NCI-H774 (cell line): ENCODE measurements at places on chromosomes 6 and 20.
A peak's percentile ranks its signal among the peaks of the same experiment; 100 is the strongest.

GRCh38 chr6:215335-216034 lies 76.8 kb upstream of the DUSP22 start:
- DNase-seq = no peak

- no peak for DNase-seq
Measured at GRCh38 chr6:21271428-21272155, 322.0 kb upstream of the SOX4 start.

GRCh38 chr20:17562804-17563305 lies 7.0 kb upstream of the DSTN start:
- DNase-seq = no peak

GRCh38 chr20:1302685-1303541 lies 26.0 kb downstream of the SDCBP2 start:
- no peak for DNase-seq

DNA sequence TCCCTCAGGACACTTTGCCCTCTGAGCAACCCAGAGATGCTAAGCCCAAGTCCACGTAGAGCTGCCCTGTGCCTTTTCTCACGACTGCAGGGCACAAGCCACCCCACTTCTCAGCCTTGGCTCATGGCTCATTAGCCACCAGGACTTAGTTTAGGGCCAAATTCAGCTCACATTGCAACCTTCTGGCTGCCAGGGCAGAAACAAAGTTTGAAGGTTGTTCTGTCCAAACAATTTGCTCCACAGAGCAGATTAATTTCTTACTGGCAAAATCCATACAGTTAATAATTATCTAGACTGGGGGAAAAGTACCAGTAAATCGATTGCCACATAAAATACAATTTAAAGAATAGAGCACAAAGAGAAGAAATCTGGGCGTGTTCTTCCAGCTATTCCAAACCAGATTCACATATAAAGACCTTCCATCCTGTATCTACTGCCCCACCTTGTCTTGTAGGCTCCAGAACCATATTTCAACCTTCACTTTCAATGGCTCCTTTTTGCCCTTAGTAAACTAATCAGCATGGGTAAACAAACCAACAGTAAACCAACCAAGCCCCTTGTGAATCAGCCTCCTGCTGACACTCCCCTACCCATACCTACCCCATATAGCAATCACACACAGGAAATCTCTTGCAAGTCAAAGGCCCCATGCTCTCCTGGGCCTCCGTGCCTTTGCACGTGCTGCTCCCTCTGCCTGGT lies 101.9 kb downstream of the QRSL1 start:
- no peak for DNase-seq

DNA sequence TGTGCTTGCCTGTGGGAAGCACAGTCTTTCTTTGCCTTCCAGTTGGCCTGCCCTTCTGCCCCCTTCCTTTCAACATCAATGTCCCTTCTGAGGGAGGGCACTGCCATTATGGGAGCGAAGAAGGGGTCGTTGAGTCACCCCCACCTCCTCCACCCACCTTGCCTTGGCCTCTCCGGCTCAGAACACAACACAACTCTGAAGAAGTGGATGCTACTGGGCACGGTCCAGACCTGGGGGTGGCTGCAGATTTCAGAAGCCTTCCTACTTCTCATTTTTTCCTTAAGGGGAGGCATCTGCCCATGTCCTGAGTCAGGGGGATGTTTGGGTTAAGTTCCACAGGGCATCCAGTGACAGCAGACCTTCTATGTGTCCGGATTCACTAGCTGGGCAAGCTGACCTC lies 72.1 kb downstream of the GFOD1 start:
- no peak for DNase-seq

GRCh38 chr20:45971675-45972499 lies at the start of gene ZNF335:
ZNF335 (minus strand) TSS chr20:45972203; CDS start chr20:45971410, 793 bp downstream.
- DNase-seq = peak; percentile 92

DNA sequence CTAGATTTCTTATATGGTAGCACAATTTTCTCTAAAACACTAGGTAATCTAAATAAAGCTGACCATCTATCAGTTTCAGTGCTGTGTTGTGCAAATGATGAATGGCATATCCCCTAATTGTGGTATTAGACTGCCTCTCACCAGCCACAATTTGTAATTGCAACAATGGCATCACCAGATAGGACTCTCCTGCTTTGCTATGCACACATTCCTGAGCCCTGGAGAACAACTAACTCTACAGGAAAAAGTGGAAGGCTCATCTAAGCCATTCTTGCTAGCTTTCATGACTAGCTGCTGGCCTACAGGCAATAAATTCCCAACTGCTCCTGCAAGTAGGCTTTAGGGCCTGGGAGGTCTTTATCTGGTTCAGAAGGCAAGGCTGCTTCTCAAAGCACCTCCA lies 974.1 kb downstream of the EYS start:
- no peak for DNase-seq

DNA sequence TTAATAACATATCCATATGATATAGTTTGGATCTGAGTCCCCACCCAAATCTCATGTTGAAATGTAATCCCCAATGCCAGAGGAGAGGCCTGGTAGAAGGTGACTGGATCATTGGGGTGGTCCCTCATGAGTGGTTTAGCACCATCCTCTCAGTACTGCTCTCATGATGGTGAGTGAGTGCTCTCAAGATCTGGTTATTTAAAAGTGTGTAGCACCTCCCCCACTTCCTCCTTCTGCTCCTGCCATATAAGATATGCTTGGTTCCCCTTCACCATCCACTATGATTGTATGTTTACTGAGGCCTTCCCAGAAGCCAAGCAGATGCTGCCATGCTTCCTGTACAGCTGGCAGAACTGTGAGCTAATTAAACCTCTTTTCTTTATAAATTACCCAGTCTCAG lies 22.9 kb downstream of the IRF4 start:
- DNase-seq = no peak

- peak; percentile 92 for DNase-seq
Measured at GRCh38 chr20:63191400-63191799, 24.5 kb downstream of the YTHDF1 start.

DNA sequence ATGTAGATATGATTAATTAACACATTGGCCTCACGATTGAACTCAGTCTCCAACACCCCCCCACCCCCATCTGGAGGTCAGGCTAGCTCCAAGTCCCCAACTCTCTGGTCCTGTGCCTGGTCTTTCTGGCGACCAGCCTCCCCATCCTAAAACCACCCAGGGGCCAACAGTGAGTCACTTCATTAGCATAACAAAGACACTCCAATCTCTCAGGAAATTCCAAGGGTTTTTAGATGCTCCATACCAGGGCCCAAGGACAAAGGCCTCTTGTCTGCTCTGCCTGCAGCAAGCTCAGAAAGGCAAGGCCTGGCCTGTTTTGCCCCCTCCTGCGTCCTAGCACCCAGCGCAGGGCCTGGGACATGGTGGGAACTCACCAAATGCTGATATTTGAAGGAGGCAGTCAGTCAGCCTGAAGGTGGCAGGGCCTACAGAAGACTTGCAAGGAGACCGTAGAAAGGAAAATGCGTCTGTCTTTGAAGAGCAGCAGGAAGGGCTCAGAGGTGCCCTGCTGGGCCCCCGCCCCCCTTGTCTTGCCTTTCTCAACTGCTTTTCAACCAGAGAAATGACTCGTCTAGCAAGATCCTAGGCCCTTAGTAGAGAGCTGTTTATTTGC lies 184.7 kb downstream of the CDH4 start:
- DNase-seq = no peak

DNA sequence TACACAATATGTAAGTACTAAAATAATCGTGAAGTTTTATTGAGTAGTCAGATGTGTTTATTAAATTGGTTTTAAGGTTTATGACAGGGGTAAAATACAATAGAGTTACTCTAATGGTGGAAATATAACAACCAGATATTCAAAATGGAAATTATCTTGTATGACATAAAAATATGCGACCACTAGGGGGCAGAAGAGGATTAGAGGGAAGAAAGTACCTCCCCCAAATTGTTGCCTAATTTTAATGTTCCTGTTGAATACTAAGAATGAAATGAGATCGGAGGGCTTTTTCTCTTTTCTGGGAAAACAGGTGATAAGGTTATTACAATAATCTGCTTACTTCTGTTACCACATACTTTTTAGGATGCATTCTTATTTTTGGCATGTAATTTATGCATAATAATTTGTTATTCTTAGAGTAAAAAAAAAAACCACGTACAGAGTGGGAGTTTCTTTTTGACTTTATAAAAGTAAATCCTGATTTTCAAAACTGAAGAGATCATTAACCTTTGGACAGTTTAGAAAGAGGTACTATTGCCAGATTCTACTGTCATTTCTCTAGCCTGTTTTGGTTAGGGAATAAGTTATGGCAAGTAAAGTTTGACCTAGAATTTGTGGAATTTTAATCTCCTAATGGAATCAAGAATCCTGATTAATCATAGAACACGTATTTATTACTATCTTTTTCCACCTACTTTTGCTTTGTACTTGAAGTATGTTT lies 159.2 kb downstream of the CD109 start:
- peak; percentile 45 for DNase-seq

- DNase-seq = no peak
Measured at GRCh38 chr6:44735630-44735963, 348.1 kb downstream of the CDC5L start.

DNA sequence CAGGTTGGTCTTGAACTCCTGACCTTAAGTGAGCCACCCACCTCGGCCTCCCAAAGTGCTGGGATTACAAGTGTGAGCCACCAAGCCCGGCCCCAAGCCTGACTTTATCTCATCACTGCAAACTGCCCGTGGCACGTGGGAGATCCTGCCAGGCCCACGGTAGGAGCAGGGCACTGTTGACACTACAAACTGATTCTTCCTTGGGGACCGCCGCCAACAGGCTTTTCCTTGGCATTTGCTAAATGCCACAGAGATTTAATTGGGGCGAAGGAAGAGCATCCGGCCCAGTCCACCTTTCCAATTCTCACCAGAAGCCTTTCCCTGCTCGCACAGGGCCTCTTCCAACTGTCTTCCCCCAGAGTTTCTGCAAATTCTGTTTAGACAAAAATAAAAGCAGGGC lies 11.0 kb downstream of the ATP9A start:
- DNase-seq = no peak

- DNase-seq = no peak
Measured at GRCh38 chr20:40749985-40750506, 61.0 kb upstream of the MAFB start.

DNA sequence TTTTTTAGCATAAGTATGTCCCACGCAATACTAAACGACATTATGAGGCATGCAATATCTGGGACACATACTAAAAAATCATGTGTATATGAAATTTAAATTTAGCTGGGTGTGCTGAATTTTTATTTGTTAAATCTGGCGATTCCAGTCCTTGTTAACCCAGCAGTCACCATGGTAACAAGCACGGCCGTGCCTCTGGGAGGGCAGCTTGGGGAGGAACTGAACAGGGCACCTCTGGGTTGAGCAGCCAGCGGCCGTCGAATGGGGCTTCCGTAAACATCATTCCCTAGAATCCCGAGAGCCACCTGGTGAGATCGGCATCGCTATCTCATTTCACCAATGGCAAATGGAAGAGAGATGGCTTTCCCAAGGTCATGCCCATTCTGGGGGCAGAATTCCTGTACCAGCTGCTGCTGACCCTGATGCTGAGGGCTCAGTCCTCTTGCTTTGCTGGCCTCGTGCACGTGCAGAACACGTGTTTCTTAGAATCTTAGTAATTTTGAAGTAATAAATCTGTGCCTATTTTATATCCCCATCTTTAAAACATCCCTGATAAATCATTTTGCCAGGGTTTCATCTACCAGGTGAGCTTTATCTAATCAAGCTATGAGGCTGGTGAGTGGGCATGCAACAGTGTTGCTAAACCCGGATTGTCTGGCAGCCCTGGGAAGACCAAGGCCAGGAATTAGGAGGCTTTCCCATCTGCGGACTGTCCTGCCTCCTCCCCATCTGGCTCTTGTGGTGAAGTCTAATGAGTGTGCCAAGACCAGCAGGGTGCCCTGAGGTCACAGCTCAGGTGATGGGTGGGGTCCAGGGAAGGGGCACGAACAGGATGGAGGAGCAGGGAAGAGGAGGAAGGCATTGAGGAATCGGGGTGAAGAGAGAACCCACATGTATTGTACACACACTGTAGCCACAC lies 85.1 kb downstream of the AGPAT4 start:
- DNase-seq = no peak

GRCh38 chr6:92962846-92963245 lies 456.5 kb downstream of the EPHA7 start:
- no peak for DNase-seq

DNA sequence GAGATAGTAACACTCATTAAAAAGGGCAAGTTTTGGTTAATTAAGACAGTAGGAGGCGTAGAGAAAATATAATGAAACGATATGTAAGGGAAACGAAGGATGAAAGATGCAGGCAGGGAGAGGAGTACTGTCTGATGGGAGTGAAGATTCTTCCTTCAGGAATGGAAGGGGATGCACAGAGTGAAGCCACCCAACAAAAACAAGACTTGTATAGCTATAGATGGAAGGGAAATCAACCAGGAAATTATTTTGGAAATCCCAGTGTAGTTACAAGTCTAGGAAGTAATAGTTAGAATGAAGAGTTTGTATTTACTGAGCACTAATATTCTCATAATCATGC lies 19.7 kb upstream of the HLA-DRB1 start:
- DNase-seq = no peak

DNA sequence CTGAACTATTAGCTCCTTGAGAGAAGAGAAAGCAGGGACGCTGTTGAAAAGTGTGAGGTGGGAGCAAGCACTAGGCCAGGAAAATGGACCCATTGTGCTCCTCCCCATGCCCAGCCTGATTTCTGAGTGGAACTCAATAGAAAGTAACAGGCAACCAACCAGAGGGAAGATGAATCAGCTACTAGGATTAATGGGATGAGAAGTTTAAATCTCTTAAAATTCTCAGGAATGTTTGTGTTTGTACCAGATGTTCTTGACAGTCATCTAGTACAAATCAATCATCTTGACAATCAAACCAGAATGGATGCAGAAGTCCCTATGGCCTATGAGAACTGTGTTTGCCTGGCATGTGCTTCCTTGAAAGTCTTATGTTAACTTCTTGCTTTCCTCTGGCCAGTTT lies 48.9 kb downstream of the HDDC2 start:
- DNase-seq = no peak

DNA sequence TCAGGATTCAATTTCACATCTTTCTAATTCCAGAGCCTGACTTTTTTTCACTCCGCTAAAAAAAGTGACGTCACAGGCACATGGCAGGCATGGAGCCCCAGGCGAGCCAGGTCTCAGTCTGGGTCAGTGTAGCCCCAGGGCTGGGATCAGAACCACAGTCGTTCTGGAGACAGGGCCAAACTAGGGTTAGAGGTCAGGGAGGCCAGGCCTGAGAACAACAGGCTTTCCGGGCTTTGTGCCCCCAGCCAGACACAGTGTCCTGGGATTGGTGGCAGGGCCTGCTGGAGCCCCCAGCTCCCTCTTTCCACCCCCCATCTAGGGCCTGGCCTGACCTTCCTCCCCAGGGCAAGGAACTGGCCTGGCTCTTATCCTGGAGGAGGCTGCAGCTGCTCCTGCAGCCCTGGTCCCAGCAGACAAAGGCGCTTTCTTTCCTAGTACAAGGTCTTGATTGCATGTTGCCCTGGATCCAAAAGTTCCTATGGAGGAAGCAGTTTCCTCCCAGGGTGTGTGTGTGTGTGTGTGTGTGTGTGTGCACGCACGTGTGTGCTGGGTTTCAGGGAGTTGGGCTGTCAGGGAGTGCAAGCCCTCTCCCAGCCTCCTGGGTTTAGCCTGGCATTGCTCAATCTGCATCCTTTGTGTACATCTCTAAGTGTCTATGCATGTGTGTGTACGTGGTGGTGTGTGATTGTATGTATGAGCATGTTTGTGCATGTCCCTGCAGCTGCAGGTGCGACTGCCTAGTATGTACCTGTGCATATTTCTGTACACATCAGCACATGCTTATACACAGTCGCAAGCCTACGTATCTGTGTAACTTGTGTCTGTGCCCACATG lies 26.5 kb upstream of the EMILIN3 start:
- DNase-seq = no peak

- no peak for DNase-seq
Measured at GRCh38 chr20:61748376-61748775, 317.3 kb downstream of the TAF4 start.
